ENCODE measurements at places on chromosomes 6 and 20.

DNA sequence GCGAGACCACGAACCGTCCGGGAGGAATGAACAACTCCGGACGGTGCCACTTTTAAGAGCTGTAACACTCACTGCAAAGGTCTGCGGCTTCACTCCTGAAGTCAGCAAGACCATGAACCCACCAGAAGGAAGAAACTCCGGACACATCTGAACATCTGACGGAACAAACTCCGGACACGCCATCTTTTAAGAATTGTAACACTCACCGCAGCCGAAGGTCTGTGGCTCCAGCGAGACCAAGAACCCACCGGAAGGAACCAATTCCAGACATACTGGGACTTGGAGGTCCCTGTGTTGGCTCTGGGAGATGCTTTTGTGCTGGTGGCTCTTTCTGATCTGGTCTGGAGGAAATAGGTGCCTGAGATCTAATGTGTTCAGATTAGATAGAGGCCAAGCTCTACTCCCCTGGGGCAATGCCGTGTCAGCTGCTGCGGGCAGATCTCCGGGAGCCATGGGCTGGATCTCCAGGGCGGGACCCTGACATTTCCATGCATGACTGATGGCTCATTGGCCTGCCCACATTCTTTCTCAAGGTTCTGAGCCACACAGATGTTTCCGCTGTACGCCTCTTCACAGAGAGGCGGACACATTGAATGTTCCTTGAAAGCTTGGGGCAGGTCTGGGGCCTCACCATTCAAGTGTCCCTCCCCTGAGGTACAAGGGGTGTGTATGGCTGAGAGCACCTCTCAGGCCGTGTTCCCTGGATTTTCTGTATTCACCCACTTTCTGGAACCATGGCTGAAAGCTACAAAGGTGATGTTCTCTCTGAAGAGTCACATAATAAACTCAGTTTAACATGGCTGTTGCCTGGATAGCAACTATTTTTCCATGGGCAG is 29.3 kb downstream of the GMPR start:
- DNase-seq, result no peak

- DNase-seq, result no peak
Observed at GRCh38 chr6:153725456-153725855, 313.6 kb upstream of the OPRM1 start.

- no peak for DNase-seq
Observed at GRCh38 chr20:46870041-46870440, 24.6 kb upstream of the EYA2 start.

DNA sequence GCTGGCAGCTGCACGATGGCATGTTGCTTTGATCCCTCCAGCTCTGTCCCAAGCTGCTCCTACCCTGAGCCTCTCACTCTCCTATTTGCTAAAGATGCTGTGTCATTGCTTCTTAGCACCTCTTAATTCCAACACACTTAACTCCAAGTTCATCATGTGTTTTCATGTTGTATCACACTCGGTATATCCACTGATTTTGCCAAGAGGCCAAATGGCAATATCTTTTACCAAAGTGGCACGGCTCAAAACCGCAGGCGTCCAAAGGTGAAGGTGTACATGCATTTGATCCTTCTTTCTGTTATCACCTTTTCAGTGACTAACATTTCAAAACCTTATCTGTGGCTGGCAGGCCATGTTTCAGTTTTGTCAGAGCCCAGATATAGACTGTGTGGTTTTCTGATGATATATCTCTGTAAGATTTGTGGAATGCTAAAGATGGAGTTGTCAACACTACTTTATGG is 217.0 kb downstream of the TBX18 start:
- DNase-seq, result no peak

GRCh38 chr6:41463062-41463930 is 82.9 kb upstream of the FOXP4 start:
- DNase-seq, result no peak

- no peak for DNase-seq
Observed at GRCh38 chr6:74100719-74101287, 404.8 kb downstream of the CD109 start.
